ENCODE measurements at places on chromosomes 6 and 20.

DNA sequence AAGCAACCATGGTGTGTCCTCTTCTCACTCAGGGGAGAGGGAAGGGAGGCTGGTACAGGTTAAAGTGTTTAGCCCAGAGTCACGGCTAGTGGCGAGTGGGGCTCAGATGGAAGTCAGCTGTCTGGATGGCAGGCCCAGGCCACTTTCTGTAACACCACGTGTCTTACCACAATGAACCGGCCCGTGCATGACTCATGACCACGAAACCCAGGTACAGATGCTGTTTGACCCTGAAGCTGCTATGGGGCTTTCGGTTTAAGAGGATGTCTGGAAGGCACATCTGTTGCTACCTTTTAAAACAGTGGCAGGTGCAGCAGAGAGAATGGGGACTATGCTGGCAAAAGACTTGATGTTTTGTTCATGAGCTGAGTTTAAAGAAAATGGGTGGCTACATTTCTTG, 36.5 kb upstream of the MPC1 start:
- DNase-seq = no peak

GRCh38 chr20:56796345-56796744, 167.2 kb downstream of the TFAP2C start:
- no peak for DNase-seq

DNA sequence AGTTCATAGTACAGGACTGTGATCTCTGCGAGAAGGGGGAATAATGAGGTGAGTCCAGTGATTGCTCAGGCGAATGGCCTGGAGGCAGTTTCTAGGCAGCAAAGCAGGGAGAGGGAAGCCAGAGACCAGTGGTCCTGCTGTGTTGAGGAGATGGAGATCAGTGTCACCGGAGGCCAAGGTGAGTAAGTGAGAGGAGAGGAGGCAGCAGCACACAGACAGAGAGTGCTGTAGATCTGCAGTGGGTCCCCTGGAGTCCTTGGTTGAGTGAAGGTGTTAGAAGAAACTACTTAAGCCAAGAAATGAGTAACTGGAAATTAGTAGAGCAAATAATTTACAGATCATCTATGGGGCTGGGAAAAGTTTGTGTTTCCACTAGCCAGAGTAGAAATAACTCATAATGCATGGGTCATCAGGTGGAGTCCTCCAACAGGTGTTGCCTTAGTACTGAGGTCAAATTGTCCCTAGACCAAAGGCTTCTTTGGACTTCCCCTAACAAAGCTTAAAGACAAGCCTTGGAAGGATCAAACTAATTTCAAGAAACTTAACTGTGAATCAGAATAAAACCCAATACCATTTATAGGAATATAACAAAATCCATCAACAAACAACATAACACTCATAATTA, 13.6 kb downstream of the HEBP2 start:
- no peak for DNase-seq

- DNase-seq = no peak
Observed at GRCh38 chr6:55562318-55562717, 16.7 kb downstream of the HMGCLL1 start.

GRCh38 chr6:37095997-37096396, 74.0 kb upstream of the PIM1 start:
- no peak for DNase-seq

- no peak for DNase-seq
Observed at GRCh38 chr6:12001004-12001705, 11.0 kb upstream of the HIVEP1 start.
